PC-3 (cell line): ENCODE measurements at places on chromosomes 16 and 17. TPM values are rescaled to one million over a fixed set of nuclear protein-coding genes. Genes with fewer than 3 reads are reported as not detected.

The MFAP4 gene
- not detected in 2 replicates for total RNA-seq

The MEAK7 gene
- 19.2 and 22.5 TPM in 2 replicates for total RNA-seq

The LRRC37B gene
- total RNA-seq, result 7.4 and 9.5 TPM in 2 replicates

The ATP2C2 gene
- 26.0 and 40.5 TPM in 2 replicates for total RNA-seq

The TAC4 gene
- total RNA-seq, result not detected in 2 replicates

The NPIPA8 gene
- total RNA-seq, result not detected in 2 replicates

The KRTAP4-4 gene
- total RNA-seq, result not detected in 2 replicates

The ADAMTS18 gene
- not detected in 2 replicates for total RNA-seq

The MYH4 gene
- total RNA-seq, result not detected in 2 replicates

The SLC38A8 gene
- not detected in 2 replicates for total RNA-seq

The PIK3R6 gene
- total RNA-seq, result not detected in 2 replicates

The ARHGDIG gene
- total RNA-seq, result 0.35 TPM in 1 of 2 replicates, not detected in the other
